ENCODE measurements at places on chromosomes 4 and X.

GRCh38 chrX:103063918-103064434 lies at the start of gene BEX1:
Gene BEX1, minus strand, starts transcription at chrX:103064171. Its CDS starts 897 bp downstream, at chrX:103063274.
- no peak for DNase-seq

- no peak for DNase-seq
These were observed 91.7 kb downstream of the SLC10A6 start for GRCh38 chr4:86757468-86757867.

GRCh38 chr4:157358851-157359250 lies 138.3 kb downstream of the GRIA2 start:
- no peak for DNase-seq

- no peak for DNase-seq
These were observed 15.8 kb downstream of the VSIG4 start for GRCh38 chrX:66024092-66024467.

DNA sequence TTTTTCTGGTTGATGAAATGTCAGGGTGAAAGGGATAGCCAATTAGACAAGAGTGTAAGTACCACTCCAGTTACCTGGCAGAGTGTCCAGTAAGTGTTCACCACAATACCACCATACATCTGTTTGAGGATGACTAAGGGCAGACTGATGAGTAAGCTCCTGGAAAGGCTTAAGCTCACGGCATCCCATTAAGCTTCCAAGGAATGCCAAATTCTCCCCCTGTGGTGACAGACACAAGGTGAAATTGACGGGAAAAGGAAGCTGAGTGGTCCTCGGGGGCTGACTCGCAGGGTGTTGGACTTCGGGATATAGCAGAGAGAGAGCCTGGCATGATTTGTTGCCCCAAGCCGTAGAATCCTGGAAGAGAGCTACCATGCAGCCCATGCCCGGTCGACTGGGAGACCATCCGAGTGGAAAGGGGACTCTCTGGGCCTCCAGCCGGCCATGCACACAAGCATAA lies 7.6 kb upstream of the BST1 start:
- no peak for DNase-seq

DNA sequence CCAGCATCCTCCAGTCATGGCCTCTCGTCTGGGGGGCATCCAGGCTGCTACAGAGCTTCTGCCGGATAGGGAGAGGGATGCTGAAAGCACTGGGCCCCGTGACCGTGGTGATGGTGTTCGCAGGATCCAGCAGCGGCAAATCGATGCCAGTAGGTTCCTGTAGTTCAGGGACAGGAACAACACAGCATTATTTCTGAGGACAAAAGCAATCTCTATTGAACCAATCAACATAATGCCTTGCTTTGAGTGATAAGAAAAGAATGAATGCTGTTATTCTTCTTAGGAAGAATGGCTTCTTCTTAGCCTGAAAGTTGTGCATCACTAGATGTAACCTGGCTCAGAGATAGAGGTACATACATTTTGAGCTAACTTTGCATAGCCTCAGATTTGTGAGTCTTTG lies 378.6 kb downstream of the UNC5C start:
- DNase-seq: no peak

- DNase-seq: no peak
These were observed 164.5 kb downstream of the FHIP1A start for GRCh38 chr4:151573474-151573873.

DNA sequence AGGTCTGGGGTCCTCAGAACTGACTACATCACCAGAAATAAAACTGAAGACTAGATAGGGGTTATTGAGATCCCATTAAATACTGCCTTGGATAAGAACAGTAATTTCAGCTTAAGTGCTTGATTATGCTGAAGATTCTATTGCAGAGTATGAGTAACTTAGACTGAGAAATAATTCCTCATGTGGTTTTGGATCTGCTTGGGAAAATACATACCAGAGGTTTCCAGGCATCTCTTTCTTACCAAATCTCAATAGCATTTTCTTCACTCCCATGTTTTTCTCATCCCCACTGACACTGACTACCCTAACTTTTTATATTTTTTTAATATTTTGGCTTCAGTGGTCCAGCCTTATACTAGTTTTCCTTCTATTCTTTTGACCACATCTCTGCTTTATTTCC lies 92.0 kb upstream of the TEX13D start:
- DNase-seq: no peak

DNA sequence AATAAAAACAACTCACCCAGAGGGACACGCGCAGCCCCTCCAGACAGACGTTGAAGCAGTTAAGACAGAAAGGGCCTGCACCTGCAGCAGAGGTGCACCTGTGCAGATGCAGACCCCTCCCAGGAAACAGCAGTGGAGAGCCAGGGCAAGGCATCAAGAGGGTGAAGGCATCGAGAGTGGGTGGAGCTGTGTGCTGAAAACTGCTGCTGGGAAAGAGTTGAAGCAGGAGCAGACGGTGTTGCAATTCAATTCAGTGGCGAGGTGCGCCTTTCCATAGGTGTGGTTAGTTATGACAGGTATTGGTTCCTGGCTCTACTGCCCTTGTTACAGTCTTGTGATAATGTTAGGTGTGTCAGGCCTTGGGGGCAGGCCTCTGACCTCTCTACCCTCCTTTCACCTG lies 16.7 kb downstream of the LETM1 start:
- DNase-seq: no peak

- no peak for DNase-seq
These were observed 1.0 kb upstream of the PDGFRA start for GRCh38 chr4:54228056-54228527.

- no peak for DNase-seq
These were observed 40.3 kb upstream of the GALNT7 start for GRCh38 chr4:173128199-173128890.

DNA sequence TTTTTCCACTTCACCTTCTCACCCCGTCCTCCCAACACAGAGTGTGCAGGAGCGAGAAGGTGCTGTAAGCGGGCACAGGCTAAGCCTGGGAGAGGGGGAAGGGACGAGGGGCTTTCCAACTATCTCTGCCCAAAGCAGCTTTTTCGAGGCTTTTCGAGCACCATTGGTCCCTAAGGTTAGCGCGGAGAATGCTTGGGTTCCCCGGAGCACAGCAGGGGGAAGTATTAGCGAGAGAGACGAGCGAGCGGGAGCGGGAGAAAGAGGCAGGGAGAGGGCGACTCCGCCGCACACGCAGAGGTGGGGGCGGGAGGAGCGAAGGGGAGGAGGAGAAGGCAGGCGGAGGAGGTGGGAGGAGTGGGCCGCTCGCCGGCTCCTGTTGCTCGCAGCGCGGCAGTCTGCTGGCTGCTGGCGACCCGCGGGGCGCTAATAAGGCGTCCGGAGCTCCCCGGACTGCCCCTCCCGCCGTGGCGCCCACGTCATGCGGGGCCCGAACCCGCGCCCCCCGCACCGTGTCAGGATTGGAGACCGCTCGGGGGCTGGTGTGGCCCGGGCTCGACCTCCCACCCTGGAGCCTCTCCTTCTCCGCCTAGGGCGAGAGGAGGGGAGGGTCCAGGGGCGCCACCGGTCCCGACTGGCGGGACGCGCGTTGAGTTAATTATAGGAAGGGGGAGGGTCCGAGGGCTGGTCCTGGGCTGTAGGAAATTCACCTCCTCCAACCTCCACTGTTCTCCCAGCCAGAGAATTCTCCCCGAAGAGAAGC lies at the start of gene ADAMTS3:
TSS of gene ADAMTS3 (minus strand) at position 263 of the 760 bp plus-strand sequence. CDS start 459 bp downstream, outside the sequence.
- no peak for DNase-seq

GRCh38 chr4:112704991-112705845 lies 68.3 kb downstream of the LARP7 start:
- no peak for DNase-seq

Measured in stimulated activated CD8-positive, alpha-beta memory T cell treated with anti-CD3 and anti-CD28 coated beads, Interleukin-2, amount 100 ng/mL, for 1 hour (primary cell).